Stimulated activated CD8-positive, alpha-beta memory T cell treated with anti-CD3 and anti-CD28 coated beads, Interleukin-7, amount 100 ng/mL, for 1 hour (primary cell): ENCODE measurements at places on chromosomes 12 and 14.

DNA sequence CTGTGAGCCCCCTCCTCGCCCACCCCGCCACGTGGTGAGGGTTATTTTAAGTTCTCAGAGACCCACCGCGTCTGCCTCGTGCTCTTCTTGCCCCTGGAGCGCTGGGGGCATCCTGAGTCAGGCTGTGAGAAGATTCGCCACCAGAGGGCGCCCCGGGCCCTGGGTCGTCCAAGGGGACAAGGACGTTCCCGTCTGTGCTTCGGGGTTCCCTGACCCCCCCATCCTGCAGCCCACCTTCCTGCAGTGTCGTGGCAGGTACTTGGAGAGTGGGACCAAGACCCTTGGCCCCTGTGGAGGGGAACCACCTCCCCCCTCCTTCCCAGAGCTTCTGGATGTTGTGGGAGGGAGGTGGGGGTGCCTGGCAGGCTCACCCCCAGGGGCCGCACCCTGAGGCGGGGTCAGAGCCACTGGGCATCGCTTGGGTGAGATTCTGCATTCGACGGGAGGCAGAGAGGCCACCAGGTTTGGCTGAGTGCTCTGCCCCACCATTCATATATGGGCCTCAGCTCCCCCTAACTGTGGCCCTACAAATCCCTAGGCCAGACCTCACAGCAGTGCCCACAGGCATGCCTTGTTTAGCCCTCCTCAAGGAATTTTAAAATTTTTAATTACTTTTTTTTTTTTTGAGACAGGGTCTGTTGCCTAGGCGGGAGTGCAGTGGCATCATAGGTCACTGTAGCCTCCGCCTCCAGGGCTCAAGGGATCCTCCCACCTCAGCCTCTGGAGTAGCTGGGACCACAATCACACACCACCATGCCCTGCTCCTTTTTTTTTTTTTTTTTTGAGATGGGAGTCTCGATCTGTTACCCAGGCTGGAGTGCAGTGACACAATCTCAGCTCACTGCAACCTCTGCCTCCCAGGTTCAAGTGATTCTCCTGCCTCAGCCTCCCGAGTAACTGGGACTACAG, 17.0 kb downstream of the RHOF start:
- DNase-seq, result peak; percentile 77

DNA sequence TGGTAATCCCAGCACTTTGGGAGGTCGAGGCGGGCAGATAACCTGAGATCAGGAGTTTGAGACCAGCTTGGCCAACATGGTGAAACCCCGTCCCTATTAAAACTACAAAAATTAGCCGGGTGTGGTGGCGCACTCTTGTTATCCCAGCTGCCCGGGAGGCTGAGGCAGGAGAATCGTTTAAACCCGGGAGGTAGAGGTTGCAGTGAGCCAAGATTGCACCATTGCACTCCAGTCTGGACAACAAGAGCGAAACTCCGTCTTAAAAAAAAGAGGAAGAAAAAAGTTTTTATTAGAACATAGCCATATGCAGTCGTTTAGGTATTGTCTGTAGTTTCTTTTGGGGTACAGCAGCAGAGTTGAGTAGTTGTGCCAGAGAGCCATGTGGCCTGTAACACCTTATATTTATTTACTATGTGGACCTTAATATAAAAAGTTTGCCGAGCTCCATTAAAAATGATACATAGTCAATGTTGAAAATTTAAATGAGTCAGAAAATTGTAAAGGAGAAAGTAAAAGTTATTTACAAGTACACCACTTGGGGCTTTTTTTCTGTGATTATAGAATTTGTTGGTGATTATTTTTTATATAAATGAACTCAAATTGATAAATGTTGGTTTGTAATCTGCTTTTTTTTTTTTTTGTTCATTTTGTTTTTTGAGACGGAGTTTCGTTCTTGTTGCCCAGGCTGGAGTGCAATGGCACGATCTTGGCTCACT, 2.2 kb downstream of the ADIPOR2 start:
- DNase-seq, result no peak

DNA sequence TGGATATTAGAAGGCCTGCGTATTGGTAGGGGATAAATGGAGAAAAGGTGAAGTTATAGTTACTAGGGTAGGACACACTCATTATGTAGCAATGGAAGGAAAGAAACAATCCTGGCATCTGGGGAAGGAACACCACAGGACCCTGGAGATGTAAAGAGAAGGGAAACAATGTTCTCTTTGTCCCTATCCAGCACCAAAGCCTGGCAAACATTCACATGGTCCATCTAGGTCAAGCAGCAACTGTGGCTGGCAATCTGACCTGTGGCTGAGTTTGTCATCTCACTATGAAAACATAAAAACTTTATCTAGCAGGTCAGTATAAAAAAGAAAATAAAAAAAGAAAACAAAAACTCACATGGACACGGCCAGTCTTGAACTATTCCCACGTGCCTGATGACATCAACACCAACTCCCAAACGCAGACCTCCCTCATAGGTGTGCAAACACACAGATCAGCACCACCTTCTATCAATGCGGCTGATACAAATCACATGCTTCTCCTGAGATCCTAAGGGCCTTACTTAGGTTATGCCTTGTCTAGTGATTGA, 2.6 kb downstream of the POMT2 start:
- no peak for DNase-seq

GRCh38 chr12:21129906-21130305, 1.1 kb upstream of the SLCO1B1 start:
- no peak for DNase-seq

GRCh38 chr12:69613351-69613750, 2.6 kb upstream of the LRRC10 start:
- DNase-seq, result no peak

- no peak for DNase-seq
Observed at GRCh38 chr14:76837524-76837923, 11.3 kb downstream of the LRRC74A start.

DNA sequence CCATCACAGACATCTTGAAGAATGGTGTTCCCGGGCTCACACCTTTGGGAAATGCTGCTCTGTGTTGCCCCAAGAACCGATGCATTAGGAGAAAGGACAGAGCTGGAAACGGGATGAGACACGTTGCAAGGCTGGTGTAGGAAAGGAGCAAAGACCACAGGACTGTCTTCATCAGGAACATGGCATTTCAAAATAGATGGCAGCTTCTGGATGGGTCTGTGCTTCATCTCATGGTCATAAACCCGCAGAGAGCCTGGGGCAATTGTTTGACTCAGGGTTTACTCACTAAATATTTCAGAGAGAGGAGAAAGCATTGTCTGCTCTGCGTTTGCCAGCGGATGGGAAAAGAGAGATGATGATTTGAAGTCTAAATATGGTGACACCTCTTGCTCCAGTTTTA, 76.3 kb downstream of the CACNA1C start:
- DNase-seq, result no peak

DNA sequence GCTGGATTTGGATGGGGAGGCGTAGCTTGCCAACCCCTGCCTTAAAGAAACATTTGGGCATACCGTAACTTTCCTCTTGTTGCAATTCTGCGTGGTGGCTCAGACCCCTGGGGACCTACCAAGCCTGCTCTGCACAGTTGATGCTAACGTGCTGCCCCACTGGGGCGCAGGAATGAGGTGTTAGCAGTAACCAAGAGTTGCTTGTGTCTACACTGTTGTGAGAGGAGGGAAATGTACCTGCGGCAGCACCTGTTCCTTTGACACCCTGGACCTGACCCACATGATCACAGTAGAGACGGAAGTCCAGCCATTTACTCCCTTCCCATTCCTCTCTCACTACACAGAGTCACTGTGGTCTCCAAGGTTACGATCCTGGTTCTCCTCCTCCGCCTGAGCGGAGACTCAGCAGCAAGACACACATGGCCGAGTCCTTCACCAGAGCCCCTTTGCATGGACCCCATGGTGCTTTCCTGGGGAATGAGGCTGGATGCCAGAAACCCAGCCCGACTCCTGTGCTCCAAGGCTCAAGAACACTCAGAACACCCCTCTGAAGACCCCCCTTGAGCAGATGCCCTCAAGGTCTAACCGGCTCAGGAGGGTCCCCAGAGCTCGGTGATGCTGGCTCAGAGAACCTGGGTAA, 84.8 kb downstream of the FBXL14 start:
- no peak for DNase-seq

- no peak for DNase-seq
Observed at GRCh38 chr12:28367993-28368392, 177.7 kb downstream of the CCDC91 start.

- DNase-seq, result no peak
Observed at GRCh38 chr12:1391722-1392121, 202.7 kb downstream of the FBXL14 start.

- no peak for DNase-seq
Observed at GRCh38 chr12:41932470-41932991, 212.1 kb downstream of the GXYLT1 start.

DNA sequence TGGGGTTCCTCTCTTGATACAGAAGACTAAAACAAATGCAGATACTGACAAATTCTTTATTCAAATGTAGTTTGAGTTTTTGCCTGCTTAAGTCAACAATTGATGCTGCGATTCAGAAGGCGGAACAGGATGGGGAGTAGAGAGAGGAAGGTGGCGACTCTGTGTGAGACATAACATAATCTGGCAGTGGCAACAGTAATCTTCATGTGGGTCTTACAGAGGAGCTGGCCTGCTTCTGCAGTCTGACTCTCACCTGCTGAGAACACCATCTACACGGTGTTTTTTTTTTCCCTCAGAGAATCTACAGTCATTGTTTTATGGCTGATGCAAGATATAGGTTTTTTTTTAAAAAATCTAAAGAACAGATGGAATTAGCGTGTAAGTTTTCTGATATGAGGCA, 10.1 kb downstream of the CCDC92 start:
- no peak for DNase-seq

- no peak for DNase-seq
Observed at GRCh38 chr12:1574865-1575259, 19.5 kb downstream of the FBXL14 start.

- no peak for DNase-seq
Observed at GRCh38 chr12:57215668-57216013, 953 bp upstream of the NXPH4 start.

GRCh38 chr14:101496776-101497683, 64.3 kb upstream of the DIO3 start:
- DNase-seq, result no peak

- no peak for DNase-seq
Observed at GRCh38 chr14:70032447-70032846, 153.2 kb downstream of the SMOC1 start.

GRCh38 chr12:69464428-69464827, 5.8 kb upstream of the FRS2 start:
- DNase-seq, result no peak

- DNase-seq, result no peak
Observed at GRCh38 chr12:104115587-104115975, 22.4 kb downstream of the NFYB start.

GRCh38 chr14:82724316-82724715, 1190.7 kb upstream of the SEL1L start:
- DNase-seq, result no peak

DNA sequence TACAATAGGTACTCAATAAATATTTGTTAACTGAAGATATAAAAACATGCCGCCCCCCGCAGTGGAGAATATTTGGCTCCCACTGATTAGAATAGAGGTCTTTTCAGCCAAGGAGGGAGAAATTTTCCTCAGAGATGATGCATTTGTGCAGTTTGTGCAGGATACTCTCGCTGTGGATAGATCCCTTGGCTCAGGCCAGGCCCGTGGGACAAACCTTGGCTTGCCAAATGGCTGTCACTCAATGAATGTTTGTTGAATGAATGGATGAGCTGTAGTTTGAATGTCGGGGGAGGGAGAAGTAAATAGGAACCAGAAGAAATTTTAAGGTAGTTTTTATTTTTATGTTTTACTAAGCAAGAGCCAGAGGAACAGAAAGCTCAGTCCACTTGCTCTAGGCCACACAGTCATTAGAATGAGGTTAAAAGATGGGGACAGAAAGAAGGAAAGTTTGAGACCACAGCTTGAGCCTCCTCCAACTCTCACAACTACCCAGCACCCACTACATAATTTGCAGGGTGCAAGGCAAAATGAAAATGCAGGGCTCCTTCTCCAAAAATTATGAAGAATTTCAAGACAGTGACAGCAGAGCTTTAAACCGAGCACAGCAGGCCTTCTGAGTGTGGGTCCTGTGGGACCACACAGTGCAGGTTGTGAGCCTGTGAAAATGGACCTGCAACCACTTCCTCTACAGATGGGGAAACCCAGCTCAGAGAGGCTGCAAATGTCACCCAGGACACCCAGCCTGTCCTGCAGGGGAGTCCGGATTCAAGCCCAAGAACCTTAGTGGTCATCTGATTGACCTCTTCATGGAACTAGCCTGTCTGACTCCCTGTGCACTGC, 51.4 kb downstream of the WSCD2 start:
- no peak for DNase-seq

DNA sequence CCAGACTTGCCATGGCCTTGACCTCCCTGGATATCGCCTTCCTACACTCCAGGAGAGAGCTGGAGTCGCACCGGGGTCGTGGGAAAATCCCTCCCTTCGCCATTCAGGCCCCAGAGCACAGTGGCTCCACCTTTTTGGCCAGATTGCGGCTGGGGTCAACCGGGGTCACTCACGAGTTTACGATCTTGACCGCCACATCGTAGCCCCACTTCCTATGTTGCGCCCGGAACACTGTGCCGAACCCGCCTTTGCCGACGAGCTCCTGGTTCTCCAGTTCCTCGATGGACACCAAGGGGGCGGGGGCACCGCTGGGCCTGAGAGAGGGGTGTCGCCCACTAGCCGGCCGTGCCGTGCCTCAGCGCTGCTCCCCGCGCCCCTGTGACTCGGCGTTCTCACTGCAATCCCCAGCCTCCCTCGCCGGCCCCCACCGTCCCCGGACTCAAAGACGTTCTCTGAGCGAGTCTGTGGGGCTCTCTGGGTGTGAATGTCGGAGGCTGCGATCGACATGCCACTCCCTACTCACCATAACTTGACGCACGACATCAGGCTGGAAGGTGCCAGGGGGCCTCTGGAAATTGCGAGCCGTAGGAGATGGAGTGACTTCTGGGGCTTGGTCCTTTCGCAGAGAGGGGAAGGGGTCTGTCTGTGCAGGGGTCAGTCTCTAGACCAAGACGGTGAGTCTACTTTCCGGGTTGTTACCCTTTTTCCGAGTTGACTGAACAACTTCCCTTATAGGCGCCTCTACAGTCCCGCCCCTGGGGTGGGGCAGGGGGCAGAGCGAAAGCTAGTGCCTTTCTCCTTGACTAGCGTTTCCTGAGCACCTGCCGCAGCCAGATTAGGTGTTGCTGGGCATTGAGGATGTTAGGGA, at the start of gene RIPK3:
Gene RIPK3, minus strand, starts transcription at position 708 of the 868 bp plus-strand sequence. Its CDS starts 165 bp downstream, at position 543.
- DNase-seq, result peak; percentile 51

GRCh38 chr14:99773521-99774497, 19.4 kb upstream of the EML1 start:
- no peak for DNase-seq

DNA sequence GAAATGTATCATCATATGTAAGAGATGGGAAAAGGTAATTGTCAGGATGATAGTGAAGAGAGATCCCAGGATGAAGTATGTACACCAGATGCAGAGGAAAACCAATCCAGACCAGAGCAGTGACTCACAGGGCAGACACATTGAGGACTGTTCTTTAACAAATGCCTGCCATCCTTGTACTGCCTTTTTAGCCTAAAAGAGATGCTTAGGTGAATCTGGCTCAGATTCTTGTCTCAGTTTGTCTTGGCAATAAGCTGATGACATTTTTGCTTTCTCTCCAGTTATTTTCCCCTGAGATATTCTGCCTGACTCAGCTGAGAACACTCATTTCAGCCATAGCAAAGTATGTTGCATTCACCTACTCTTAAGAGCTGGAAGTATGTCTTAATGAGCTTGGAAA, 405.3 kb upstream of the USP15 start:
- DNase-seq, result no peak
